ENCODE measurements at places on chromosomes 7 and 10.

DNA sequence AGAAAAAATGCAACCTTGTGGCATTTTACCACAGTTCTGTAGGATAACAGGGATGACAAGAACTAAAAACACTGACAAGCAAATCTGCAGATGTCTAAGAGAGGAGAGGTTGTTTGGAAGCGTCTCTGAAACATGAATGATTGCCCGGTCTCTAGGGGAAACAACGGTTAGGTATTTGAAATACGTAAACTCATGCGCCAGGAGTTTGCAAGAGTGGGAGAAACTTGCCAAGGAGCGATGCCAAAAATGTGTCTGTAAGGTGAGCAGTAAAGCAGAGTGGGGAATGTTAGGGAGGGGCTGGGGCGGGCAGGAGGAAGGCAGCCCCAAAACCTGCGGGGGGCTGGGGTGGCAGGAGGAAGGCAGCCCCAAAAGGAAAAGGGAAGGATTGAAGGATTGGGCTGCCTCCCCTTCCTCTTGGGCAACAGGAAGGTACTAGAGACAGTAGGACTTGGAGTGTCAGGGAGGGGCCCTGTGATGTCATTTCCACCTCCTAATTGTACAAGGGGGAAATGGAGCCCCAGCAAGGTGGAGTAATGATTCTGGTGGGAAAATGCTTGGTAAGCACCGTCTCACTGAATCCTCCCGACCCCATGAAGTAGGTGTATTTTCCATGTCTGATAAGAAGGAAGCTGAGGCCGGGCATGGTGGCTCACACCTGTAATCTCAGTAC lies 33.2 kb upstream of the PLEKHA1 start:
- DNase-seq = peak; percentile 45

GRCh38 chr10:34907743-34908430 lies 92.8 kb upstream of the PARD3 start:
- DNase-seq = no peak

DNA sequence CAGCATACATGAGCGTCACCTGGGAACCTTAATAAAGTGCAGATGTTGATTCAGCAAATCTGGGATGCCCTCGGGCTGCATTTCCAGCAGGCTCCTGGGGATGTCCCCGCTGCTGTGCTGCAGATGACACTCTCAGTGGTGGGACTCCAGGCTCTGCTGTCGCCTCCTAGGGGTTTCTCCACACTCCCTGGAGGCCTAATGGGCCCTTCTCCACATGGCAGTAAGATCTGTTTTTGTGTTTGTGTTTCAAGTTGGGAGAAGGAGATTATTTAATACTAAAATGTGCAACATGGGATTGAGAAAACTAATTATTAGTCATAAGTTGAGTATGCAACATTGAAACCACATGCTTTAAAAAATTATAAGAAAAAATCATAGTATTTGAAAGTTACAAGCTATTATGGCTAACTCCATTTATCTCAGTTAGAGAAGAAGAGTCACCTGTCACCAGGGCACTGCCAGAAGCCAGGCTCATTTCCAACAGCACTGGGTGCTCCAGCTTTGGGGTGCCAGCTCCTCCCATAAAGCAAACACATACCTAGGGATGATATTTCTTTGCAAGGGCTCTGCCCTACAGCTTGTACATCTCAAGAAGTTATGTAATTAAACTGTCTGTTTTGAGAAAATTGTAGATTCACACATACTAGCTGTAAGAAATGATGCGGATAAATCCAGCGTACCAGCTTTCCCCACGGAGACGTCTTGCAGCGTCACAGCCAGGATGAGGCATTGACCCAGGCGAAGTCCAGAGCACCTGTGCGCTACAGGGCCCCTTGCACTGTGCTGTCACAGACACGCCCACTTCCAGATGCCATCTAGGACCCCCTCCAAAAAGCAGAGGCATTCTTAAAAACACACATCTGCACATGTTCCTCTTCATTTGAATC lies 106.4 kb downstream of the EGFR start:
- DNase-seq = no peak

DNA sequence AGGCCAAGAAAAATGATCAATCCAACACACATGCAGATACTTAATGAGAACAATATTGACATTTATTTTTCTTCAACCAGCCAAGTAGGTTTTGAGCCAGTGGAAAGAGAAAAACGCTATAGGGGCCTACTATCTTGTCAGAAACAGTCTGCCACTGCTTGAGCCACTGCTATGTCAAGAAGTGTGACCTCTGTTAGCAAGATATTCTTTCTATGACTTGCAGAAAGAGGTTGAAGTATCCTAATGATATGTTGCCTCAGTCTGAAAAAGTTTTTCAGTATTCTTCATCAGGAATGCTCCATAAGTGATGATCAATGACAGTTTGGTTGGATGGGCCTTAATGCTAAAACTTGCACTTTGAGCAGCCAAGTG lies 328.4 kb upstream of the KCND2 start:
- DNase-seq = no peak

DNA sequence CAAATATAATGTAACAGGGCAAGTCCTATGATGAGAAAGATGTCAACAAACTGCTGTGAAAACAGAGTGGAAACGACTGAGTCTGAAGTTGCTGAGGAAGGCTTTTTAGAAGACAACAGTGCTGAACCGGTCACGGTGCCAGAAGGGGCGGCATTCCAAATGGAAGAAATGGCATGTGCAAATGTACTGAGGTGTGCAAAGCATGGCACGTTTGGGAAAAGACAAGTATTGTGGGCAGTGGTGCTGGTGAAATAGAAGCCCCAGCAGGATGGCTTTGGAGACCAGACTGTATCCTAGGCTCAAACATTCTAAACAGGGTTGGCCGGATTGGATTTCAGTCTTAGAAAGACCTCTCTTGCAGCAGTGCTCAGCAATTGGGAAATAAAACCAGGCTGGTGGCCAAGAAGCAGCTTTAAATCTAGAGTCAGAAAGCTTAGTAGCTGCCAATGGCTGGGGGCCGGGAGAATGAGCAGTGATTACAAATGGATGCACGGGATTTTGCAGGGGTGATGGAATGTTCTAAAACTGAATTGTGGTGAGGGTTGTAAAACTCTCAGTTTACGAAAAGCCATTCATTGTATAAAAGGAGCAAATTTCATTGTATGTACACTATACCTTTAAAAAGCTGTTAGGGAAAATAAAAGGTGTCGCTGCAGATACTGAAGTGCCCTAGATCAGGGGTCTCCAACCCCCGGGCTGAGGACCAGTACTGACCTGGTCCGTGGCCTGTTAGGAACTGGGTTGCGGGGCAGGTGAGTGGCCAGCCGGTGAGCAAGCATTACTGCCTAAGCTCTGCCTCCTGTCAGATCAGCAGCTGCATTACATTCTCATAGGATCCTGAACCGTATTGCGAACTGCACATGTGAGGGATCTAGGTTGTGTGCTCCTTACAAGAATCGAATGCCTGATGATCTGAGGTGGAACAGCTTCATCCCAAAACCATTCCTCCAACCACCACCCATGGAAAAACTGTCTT lies 141.6 kb downstream of the HIBADH start:
- peak; percentile 36 for DNase-seq

GRCh38 chr7:88617185-88617584 lies 142.3 kb upstream of the ZNF804B start:
- no peak for DNase-seq

- no peak for DNase-seq
These were observed 122.4 kb downstream of the ZNF248 start for GRCh38 chr10:37734971-37735370.

GRCh38 chr10:121088524-121088923 lies 237.4 kb downstream of the WDR11 start:
- DNase-seq = no peak

Measured in left ventricle myocardium superior (tissue), 1 donor.